Hypothalamus (tissue), 51 donors: ENCODE measurements at places on chromosomes 3 and 15.
A peak's percentile ranks its signal among the peaks of the same experiment; 100 is the strongest.

DNA sequence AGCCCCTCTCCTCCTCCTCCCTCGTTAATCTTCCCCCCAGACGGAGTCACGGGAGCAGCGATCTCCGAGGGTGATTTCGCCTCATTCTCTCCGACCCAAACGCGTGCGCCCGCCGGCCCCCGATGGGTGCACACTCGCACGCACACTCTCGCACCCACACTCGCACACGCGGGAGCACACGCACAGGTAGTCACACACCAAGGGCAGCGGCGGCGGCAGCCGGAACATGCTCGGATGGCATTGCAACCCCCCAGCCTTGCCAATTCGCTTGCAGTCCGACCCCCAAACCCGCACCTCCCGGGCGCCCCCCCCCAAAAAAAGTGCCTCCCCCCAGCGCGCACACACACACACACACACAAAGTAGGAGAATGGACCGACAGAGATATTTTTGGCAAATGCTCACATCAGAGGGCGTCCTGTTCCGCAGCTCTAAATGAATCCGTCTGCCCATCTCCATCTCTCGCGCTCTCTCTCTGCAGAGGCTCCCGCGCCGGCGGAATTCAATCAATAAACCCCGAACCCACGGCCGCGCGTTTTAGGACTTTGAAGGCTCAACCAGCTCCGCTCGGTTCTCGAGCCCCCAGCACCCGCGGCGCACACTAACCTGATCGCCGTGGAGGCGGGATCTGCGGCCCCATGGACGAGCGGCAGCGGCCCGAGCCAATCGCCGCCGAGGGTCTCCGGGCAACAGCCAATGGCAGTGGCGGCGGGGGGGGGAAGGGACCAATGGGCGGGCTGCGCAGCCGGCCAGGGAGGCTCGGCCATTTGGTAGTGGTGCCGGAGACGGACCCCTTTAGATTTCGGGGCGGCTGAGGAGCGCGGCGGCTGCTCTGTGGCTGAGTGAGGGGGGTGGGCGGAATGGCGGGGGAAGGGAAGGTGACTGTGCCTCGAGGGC, at the start of gene ANP32A:
Gene ANP32A (minus strand): TSS at position 601 of the 895 bp plus-strand sequence. CDS start 144 bp downstream, at position 457.
- peak; percentile 93 for DNase-seq

GRCh38 chr15:63380808-63381282, 801 bp downstream of the CA12 start:
- DNase-seq: no peak

- DNase-seq: no peak
Measured at GRCh38 chr3:133881939-133882825, 13.5 kb downstream of the RAB6B start.

- DNase-seq: no peak
Measured at GRCh38 chr3:82067420-82067819, 306.0 kb upstream of the GBE1 start.

DNA sequence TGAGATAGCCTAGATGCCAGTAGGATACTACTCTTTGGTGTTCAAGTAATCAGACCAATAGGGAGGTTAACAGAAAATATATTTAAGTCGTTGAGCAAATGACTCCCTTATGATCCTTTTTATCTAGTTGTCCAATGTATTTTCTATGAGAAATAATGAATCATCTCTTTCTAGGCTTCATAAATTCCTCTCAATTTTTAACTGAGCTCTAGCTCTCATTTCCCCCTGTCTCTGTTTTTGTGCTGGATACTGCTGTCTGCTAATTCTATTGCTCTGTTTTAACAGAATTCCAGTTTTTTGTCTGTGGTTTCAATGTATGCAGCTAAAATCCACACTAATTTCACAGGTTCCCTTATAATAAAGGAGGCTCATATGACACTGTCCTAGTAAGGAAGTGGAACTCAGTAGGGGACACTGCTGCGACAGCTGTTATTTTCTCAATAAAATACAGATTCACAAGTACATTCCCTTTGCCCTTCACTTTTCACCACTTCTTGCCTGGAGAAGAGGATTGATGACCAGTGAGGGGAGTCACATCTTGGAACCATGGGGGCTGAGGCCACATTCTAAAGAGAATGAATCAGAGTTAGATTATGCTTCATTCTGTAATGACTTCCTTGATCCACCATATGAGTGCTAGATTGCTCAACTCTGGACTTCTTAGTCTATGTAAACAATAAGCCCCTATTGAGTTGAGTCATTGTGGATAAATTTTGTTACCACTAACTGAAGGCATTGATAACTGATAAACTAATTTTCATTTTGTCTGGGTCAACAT, 558.7 kb upstream of the KCNMB2 start:
- DNase-seq: no peak

- DNase-seq: no peak
Measured at GRCh38 chr3:151912028-151912427, 38.6 kb downstream of the SUCNR1 start.

DNA sequence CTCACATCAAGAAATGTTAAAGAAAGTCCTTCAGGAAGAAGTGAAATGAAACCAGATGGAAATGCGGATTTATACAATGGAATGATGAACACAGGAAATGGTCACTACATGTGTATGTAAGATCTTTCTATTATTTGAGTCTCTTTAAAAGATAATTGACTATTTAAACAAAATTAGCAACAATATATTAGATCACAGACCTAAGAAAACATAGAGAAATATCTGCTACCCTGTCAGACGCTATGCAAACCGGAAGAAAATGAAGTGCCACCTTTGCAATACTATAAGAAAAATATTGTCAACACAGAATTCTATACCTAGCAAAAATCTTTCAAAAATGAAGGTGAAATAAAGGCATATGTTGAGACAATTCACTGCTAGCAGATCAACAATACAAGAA, 17.2 kb downstream of the RAB6B start:
- DNase-seq: no peak

DNA sequence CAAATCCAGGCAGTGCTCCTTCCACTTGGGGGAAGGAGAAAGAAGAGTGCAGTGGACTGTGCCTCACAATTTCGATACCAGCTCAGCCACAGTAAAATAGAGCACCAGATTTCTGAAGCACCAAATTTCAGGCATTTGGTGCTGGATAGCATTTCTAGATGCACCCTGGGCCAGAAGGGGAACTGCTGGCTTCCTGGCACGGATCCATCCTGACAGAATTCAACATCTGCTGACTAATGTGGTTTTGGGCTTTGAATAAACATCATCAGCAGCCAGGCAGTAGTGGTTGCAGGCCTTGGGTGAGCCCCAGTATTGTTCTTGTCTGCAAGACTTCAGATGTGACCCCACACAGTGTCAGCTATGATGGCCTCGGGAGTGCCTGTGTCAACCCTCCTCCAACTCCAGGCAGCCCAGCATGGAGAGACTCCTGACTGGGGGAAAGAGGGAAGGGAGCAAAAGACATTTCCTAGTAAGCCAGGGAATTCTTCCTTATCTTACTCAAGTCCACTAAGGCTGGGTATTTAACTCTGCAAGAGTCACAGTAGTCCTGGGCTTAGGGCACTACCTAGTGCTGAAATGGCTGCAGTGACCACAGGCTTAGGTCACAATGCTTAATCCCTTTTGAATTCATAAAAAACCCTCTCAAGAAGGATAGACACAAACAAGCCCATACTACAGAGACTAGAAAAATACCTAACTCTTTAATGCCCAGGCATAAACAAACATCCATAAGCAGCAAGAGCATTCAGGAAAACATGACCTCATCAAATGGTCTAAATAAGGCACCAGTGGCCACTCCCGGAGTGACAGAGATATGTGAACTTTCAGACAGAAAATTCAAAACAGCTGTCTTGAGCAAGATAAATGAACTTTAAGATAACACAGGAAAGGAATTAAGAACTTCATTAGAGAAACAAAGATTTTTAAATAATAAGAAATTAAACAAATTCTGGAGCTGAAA, 74.7 kb downstream of the SPATA16 start:
- no peak for DNase-seq

- DNase-seq: no peak
Measured at GRCh38 chr3:94402126-94402525, 339.3 kb downstream of the NSUN3 start.

DNA sequence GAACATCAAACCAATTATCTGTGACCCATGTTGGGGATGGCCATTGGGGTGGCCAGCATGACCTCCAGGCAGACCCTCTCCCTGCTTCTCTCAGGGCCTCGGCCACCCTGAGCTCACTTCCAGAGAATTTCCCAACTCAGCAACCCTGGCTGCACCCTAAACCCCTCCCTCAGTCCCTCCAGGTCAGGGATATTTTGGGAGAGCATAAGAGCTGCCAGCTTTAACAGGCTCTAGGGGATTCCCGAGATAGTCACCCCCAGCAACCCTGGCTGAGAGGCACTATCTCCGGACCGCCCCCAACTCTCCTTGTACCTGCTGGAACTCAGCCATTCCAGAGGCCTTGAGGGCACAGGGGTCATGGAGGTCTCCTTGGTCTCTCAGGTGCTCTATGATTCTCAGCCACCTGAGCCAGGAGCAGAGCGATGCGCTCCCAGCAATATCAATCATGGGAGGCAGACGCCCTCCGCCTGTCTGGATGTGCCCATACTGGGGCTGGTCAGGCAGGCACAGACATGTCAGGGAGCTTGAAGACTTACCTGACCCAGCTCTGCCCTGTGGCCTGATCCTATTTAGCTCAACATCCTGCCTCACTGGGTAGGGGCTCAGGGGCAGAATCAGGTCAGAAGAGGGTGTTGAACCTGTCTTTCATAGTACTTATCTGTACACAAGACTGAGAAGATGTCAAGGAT, 34.9 kb upstream of the CILP start:
- no peak for DNase-seq

GRCh38 chr3:61617041-61617440, 55.7 kb downstream of the PTPRG start:
- DNase-seq: no peak

DNA sequence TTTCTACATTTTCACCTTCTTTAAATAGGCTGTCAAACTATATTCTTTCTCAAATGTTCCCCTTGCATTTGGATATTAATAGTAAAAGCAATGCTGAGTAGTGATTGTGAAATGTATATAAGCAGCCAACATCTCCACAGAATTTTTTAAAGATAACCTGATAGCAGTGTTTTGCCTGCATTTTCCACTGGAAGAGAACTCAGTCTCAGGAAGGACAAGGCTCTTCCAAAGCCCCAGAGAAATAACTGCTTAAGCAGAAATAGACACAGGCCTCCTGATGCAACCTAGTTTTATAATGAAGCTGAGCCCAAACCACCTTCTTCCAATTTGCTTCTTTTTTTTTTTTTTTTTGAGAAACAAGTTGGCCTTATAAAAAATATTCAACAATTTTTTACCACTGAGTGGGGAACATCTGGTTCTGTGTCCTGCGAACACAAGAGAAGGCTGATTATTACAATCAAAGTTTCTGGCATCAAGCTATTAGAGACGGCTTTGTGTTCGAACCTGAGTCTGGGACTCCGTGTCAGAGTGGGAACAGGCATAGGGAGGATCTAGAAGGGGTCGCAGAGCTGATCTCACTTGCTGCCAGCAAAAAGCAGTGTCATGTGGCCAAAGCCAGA, 332.5 kb upstream of the TBL1XR1 start:
- DNase-seq: no peak

GRCh38 chr15:78408355-78408640, 29.7 kb upstream of the IREB2 start:
- DNase-seq: no peak

DNA sequence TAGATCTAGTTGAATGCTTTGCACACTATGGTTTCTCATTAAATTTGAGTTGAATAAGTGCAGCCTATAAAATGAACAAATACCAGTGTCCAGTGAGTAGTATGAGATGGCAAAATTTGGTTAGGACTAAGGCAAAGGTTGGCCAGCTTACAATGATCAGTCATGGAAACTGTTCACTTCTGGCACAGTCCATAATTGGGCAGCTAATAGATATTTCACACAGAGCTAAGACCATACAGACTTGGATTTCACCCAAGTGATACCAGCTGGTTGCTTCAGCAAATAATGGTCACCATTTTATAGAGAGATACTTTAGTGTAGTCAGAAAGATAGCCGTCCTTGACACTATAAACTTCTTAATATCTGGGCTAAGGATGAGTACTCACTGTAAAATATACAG, 15.7 kb downstream of the GAP43 start:
- no peak for DNase-seq

DNA sequence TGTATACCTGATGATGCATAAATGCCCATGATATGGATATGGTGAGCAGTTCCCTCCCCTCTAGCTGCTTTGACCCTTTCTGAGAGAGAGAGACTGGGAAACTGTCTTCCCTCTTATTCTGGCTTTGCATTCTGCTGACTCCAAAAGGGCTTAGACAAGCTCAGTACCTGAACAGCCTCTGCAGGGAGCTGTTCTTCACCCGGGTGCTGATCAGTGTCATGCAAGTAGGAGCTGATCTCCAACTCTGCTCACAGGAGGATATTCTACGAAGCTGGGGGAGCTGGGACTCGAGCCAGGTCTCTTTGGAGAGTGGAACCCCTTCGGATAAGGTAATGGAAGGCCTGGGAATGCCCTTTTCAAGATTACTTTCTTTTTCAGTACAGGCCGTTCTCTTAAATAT, 237.1 kb downstream of the RYR3 start:
- DNase-seq: no peak

DNA sequence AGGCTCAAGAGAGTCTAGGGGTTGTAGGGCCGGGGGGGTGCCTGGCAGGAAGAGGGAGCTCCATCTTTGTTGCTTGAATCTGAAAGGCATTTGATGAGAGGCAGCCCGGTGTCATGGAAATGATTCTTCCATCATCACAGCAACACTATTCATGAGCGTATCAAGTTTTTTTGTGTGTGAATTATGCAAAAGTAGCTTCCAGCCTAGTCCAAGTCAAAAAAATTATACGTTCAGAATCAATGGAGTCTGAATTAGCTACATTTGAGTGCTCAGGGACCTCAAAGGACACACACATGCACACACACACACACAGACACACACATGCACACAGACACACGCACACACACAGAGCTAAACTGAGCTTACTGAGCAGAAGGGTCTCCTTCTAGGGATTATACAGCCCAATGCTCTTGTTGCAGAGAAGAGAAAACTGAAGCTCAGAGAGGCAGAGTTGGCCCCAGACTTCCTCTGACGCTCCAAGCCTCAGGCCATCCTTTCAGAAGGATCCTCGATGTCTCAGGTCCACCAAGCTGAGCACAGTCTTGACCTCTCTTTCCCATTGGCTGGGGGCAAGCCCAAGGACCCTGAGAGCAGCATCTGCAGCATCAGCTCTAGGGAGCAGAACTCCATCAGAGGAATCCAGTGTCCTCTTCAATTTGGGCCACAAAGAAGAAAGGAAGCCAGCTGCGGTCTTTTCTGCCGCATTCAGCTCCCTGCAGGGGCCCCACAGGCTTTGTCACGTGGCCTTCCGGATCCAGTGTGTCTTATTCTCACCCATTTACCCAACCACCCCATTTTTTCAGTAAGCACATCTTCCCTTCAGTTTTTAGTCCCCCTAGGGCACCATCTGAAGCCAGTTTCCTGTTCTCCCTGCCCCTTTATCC, 228.0 kb downstream of the UACA start:
- no peak for DNase-seq

- no peak for DNase-seq
Measured at GRCh38 chr15:61605343-61605742, 376.2 kb upstream of the RORA start.
